ENCODE measurements at places on chromosomes 6 and 20.

DNA sequence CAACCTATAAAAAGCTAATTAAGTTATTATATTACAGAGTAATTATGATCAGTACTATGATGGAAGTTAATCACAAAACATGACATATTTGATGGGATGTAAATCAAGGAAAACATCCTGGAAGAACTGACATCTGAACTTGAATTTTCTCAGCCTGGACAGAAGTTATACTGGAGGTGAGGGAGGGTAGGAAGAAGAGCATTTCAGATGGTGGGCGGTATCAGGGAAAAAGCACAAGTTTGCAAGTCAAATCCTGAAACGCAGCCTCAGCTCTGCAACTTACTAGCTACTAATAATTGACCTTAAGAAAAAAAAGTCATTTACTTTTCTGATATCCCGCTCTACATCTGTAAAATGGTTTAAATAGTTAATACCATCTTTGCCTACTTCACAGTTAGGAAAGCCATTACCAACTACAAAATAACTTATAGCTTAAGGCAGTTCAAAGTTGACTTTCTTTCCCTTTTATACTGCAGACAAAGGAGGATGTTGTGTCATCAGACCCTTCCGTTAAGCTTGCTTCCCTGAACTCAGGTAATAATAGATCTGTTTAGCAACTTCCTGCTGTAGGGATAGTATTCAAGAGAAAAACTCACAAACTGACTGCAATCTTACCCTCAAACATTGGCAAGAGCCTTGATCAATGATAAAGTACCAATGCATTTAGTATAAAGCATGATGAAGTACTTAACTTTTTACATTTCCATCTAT, 21.0 kb downstream of the NOL7 start:
- DNase-seq = no peak

DNA sequence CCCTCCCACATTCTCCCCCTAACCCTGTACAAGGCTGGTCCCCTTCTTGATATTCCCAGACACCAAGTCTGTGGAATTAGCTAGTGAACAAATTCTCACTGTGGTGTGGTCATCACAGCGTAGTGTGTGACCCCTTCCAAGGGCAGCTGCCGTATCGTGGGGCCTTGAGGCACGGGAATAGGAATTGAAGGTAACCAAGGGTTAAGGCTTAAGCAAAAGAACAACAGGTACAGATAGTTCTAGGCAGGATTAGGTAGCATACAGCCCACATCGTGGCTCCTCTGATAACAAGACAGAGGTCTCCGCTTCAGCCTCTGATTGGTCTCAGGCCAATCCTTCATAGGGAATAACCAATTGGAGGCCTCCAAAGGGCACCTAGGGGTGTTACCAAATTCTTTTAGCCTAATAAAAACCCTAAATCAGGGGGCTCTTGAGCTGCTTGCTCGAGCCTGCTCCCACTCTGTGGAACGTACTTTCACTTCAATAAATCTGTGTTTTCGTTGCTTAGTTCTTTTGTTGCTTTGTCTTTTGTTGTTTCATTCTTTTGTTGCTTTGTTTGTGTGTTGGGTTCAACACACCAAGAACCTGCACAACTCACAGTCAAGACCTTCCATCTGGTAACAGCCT, 64.7 kb downstream of the GPR6 start:
- no peak for DNase-seq

GRCh38 chr6:148629592-148630465, 117.0 kb upstream of the UST start:
- no peak for DNase-seq

DNA sequence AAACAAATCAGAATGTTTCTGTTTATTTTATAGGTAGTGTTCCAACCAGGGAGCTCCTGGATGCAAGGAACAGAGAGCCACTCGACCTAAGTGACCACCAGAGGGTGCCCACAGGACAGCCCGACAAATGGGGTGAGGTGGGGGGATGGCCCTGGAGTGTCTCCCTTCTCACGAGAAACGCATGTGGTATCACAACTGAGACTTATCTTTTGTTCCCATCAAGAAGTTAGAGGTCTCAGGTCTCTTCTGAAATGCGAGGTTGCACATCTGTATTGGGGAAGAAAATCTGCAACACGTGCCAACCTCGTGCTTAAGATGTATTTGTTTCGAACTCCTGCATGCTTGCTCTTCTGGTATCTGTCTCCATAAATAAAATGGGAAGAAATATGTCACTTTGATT, 104.0 kb downstream of the ISM1 start:
- peak; percentile 21 for DNase-seq

DNA sequence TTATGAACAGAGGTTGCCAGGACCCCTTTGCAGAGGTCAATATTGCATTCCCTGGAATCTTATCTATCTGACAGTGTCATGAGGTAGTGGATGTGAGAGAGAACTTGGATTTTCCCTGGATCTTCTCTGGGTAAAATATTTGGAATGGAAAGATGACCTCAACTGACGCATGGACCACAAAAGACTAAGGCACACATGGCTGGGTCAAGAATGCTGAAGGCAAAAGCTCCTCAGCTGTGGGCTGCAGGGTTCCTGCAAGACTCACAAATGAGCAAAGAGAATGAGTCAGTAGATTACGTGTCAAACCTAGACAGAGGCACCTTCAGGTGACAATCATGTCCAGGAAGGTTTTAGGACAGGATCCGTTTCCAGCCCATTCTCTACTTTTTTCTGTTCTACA, 484.0 kb downstream of the C6orf118 start:
- DNase-seq = no peak

GRCh38 chr6:114998492-114998891, 655.7 kb upstream of the HS3ST5 start:
- DNase-seq = no peak

DNA sequence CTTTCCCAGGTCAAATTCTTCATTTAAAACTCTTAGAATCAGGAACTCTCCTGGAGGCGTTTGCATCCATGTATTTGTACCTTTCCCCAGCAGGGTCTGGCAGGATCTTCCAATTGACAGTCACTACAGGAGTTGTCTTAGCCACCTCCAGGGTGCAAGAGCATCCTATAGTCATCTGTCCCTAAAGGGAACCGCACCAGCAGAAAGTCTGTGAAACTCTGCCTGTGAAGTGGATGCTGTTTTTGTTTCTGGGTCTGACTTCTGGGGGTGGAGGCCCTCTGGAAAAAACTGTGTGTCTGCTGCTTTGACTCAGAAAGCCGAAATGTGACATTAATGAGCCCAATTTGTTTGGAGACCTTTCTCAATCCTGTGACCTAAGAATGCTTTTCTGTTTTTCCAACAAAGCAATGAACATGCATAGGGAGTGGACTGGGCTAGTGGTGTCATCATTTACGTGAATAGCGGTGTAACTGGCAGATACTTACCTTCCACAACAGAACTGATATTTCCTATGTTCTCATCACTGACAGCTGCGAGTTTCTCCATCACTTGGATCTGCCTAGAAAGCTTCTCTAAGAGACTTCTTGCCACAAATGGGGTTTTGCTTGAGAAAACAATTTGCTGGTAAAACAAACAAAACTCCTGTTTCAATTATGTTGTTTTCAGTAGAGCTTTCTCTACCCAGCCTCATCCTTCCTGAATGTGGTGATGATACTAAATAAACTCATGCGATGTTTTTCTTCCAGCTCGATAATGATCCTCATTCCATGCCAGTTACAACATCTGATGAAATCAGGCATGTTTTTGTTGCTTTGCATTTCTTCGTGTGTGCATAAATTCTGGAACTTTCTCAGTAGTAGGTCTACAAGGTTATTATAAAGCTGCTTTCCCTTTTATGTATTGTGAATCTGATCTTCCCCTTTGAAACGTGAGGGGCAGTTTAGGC, 33.3 kb upstream of the ARMH2 start:
- DNase-seq = no peak

DNA sequence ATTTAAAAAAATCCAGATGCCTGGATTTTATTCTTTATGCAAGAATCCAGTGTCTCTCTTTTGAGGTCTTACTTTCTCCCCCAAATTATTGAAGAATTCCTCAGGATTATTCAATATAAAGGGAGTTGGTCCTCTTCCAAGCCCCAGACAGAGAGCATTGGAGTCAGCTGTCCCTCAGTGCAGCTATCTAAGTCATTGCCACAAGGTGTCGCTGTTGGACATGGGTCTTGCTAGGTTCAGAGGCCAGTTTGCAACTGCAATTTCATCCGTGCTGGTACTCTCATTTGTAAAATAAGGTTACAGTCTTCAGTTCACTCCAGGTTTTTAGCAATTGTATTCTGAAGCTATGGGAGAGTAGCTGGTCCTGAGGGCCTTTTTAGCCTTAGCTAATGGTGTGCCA, 27.8 kb downstream of the CCN2 start:
- peak; percentile 70 for DNase-seq

DNA sequence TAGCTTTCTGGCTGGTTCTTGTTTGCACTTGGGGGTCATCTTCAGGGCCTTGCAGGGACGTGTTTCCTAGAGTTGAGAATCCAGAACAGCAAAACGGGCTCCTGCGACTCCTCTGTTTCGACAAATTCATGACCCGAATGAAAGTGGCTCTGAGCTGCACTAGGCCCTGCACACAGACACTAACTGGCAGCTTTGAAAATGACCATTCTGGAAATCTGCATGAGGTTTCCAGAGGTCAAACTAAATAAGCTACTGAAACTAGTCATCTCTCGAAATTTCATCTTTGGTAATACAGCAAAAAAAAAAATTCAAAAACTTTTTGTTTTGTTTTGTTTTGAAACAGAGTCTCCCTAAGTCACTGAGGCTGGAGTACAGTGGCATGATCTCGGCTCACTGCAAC, 15.5 kb upstream of the BMP7 start:
- no peak for DNase-seq

DNA sequence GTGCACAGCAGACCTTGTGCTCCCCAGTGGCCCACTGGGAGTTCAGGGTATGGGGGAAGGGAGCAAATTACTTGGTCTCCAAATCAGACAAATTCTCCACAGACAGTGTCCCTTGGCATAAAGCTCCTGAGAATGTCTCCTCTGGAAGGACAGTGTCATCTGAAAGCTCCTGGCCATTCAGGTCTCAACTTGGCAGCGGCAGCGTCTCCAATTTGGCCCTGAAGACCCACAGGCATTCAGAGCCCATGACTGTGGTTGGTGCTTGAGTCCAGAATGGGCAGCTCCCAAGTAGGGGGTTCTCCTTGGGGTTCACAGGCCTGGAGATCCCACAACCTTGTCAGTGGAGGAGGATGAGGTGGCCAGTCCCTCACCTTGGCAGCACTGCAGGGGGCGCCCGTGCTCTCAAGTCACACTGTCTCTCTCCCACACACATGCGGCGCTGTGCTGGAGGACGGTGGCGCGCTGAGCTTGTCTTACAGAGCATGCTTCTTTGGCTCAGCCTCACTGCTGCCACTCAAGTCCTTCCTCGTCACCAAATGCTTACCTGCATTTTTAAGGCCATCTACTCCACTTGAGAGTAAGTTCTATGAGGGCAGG, 20.7 kb downstream of the DYNLRB1 start:
- DNase-seq = peak; percentile 31

DNA sequence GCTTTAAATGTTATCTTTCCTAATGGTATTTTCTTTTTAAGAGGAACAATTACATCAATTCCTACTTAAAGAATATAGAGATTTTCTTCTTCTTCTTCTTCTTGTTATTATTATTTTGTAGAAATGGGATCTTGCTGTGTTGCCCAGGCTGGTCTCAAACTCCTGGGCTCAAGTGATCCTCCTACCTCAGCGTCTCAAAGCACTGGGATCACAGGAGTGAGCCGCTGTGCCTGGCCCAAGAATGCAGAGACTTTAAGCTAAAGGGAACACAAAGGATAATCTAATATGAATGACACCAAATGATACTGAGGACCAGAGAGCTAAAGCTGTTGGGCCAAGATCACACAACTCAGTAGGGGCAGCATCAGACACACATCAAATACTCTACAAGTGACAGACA, 87.4 kb upstream of the FOXQ1 start:
- DNase-seq = no peak

DNA sequence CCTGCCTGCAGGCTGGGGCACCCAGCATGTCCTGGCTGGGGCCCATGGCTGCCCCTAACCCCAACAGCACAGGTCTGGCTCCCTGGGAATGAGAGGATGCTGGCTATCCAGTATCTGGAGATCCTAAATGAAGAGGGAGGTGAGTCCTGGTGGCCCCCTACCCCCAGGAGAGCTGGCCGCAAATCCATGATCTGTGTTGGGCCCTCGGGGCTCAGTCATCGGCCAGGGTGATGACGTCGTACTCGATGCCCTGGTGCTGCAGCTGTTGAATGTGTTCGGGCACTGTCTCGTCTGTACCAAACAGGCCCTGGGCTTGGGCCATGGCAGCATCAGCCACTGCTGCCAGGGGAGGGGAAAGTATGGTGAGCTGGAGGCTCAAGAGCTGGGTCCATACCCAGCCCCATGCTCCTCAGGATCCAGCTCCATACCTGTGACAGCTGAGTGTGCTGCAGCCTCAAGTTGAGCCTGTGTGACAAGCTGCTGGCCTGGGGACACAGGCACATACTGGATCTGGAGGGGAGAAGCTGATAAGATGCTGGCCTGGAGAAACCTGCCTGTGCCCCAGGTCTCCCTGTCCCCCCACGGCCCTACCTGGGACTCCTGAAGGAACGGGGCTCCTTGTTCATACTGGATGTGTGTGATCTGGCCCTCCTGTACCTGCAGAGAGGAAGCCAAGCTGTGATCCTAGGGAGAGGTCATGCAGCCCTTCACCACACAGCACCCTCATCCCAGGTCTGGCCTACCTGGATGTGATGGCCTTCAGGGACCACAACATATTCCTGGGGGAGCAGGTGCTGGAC, 14.5 kb downstream of the PCIF1 start:
- DNase-seq = no peak

- DNase-seq = no peak
Observed at GRCh38 chr6:101398716-101399615, 5.5 kb downstream of the GRIK2 start.
